Suppressor macrophage treated with lipopolysaccharide for 1 hour (primary cell): ENCODE measurements at places on chromosomes 16 and 17.

DNA sequence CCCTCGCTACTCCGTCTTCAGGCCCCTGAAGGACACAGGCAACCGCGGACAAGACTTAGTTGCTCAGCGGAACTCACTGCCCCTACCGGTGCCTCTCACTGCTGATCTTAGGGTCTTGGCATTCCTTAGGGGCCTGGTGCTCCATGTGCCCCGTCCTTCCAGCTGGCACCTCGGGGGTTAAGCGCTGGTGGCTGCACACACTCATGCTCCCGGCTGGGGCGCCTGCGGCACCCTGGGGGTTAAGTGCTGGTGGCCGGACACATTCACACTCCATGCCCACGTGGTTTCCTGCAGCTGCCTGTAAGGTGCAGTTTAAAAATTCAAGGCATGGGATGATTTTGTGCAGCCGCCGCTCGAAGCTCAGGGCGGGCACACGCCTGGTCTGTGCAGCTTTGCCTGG lies 45.1 kb downstream of the BAIAP2 start:
- DNase-seq: no peak

DNA sequence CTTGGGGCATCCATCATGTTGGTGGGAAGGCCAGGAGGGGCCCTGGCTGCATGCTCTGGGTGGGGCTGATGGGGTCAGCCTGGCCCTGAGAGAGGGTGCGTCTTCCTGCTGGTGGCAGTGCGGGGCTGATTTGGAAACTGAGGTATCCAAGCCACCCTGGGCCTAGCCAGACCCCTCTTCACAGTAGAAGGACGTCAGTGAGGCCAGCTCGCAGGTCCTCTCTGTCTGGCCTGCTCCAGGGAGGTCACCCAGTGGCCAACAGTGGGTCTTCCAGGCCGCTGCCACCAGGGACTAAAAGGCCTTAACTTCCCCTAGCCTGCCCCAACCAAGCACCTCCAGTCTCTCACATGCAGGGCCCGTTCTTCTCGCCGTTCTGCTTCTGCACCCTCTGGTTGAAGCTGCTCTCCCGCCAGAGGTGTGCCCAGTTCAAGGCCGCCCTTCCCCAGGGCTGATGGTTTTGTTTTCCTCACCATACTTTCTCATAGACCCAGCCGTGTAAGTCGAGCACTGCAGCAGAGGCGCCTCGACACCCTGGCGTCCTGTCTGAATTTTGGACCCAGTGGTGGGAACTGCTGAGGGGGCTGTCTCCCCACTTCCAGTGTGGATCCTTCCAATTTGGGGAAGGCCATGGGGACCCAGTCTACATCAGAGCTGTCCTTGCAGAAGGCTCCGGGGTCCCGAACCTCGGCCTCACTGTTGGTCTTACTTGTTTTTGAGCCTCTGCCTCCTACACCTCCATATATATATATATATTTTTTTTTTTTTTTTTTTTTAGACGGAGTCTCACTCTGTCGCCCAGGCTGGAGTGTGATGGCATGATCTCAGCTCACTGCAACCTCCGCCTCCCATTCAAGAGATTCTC lies 42.9 kb upstream of the CDC42EP4 start:
- no peak for DNase-seq

DNA sequence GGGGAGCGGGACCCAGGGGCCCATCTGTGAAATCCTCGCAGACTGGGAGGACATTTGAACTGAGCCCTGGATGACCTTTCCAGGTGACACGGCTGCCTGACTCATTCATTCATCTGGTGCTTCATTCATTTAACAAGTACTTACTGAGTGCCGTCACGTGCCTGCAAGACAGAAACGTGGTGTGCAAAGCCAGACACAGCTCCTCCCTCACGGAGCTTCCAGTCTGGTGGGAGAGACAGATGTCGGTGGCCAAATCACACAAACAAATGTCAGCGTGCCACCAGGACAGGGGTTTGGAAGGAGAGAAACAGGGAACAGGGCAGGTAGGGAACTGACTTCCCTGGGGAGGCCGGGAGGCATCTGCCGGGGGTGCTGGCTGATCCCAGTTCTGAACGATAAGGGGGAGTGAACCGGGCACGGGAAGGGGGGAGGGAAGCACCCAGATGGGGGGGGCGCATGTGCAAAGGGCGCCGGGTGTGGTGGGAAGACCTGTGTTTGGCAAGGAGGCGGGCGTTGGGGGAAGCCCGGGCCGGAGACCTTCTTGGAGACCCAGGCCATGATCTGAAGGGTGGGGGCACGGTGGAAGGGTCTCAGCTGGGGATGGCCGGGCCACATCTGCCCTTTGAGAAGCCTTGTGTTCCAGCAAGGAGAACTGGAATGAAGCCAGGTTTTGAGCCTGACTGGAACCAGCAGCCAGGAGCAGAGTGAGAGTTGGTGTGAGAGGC lies 93.6 kb upstream of the CIBAR2 start:
- DNase-seq: no peak

DNA sequence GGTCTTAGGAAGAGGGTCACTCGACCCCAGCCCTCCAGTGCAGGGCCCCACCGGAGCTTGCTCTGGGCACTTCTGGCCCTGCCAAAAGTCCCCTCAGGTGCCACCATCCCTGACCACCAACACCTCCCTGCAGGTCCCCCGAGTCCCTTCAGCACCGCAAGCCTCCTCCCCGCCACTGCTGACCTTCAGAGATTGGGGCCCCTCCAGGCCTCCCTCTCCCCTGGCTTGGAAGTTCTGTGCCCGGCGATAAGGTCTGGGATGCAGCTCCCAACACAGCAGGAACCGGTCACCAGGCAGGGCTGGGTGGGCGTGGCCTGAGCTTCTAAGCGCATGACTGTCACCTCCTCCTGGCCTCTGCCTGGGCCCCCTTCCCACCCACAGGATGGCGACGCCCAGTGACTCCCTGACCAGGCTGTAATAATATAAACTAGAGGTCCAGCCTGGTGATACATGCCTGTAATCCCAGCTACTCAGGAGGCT lies 11.2 kb downstream of the PIEZO1 start:
- DNase-seq: peak; percentile 76

DNA sequence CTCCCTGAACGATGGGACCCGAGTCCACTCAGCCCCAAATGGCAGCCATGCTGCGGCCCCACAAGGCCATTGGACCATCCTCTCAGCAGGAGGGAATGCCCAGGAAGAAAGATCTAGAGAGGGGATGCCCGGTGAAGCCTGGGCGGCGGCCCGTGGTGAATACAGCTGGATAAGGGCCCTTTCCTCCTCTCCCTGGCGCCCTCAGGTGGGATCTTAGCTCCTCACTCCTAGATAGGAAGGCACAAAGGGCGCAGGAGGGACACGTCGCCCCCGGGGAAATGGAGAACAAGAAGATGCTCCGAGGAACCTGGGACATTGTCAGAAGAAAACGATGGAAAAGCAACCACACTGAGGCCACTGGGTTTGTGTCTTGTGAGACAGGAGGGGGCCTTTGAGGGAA lies 2.5 kb downstream of the CD300C start:
- no peak for DNase-seq

DNA sequence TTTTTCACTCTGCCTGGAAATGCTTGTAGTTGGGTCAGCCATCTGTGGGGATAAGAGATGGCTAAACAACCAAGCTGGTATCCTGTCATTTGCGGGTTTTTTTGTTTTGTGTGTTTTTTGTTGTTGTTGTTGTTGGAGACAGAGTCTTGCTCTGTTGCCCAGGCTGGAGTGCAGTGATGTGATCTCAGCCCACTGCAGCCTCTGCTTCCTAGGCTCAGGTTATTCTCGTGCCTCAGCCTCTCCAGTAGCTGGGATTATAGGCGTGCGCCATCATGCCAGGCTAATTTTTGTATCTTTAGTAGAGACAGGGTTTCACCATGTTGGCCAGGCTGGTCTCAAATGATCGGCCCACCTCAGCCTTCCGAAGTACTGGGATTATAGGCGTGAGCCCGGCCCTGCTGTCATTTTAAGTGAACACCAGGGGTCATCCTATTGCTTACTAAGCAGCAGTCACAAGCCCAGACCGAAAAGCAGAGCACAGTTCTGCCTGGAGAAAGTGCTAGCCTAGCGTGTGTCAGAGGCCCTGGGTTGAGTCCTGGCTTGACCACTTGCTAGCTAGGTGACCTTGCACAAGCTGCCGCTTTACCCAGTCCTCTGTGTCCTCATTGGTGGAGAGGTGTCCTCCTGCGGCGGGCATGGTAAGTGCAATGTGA lies 4.6 kb downstream of the SMCR8 start:
- peak; percentile 53 for DNase-seq

DNA sequence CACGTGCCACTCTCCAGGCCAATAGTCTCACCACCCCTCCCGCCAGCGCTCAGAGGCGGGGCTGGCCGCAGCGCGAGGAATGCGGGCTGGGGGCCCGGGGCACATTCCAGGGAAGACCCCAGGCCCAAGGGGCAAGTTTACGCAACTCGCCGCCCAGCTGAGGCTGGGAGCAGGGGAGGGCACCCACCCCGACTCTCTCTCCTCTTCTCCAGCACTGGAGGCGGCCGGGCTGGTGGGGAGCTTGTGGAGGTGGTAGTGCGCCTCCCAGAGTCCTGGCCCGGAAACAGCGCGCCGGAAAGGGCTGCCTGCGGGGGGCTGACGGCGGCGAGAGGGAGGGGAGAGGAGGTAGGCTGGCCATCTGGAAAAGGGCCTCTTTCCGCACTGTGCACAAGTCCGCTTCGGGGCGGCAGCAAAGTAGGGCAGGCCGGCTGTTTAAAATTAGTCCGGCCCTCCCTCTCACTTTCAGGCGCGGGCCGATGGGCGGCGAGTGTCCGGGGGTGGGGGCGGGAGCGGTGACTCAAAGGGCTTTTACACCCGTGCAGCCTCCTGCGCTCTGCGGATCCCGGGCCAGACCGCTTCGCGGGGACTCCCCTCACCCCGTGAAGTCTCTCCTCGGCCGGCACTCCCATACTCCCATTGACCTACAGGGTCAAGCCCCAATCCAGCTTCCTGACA lies 1.1 kb downstream of the FHOD1 start:
- peak; percentile 96 for DNase-seq

- DNase-seq: no peak
Observed at GRCh38 chr17:71441098-71441497, 679.7 kb upstream of the SOX9 start.

GRCh38 chr16:14585287-14585686 lies 44.8 kb downstream of the PARN start:
- no peak for DNase-seq

DNA sequence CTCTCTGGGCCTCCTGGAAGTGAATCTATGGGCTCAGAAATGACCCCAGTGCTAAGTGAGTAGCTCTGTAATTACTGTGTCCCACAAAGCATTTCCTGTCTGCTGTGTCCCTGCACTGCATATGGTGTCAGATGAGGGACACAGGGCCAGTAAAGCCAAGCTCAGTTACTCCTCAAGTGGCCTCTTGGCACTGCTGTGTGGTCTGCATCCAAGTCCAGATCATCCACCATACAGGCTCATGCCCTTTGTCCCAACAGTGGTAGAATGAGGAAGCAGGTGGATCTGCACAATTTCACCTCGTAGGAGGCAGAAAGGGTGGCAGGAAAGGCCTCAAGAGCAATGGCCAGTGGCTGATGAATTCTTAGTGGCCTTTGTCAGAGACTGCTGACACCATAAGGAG lies 146.8 kb downstream of the SOX9 start:
- no peak for DNase-seq

GRCh38 chr17:27631897-27632725 lies 1.1 kb downstream of the LGALS9 start:
- no peak for DNase-seq

DNA sequence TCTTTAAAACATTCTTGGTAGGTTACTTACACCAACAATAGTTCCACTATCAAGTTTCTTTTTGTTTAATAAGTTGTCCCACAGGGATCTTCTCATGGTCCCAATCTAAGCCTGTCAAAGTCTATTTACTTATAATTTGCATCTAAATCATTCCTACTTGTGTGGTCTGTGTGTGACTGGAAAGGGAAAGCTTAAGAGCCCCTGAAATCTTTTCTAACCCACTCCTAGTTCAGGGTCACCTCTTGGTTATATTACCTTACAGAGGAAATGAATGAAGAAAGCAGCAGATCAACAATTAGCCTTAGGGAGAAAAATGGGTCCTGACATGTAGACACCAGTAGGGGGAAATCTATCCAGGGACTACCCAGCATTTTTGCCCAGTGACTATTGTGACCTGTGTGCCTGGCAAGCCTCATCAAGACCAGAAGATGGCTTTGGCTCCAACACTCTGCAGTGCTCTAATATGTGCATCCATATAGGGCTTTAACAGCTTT lies 110.4 kb upstream of the HAS3 start:
- DNase-seq: peak; percentile 23

- no peak for DNase-seq
Observed at GRCh38 chr17:29972277-29972676, 30.8 kb downstream of the EFCAB5 start.

DNA sequence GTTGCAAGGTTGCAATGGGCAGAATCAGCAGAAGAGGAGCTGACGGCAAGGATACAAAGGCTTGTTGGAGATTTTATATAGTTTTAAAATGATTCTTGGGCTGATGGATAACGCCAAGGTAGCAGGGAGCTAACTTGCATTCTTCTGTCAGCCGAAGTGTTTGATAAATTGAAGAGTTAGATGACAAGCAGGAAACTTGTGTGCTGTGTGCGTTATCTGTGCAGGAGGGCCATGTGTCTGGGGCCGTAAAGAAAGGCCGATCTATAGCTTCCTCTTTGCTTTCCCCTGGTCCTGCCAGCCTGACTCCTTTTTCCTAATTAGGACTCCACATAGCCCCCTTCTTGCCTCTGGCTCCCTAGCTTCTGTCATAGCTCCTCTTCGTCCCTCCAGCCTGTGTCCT lies 6.7 kb upstream of the WWOX start:
- DNase-seq: no peak

DNA sequence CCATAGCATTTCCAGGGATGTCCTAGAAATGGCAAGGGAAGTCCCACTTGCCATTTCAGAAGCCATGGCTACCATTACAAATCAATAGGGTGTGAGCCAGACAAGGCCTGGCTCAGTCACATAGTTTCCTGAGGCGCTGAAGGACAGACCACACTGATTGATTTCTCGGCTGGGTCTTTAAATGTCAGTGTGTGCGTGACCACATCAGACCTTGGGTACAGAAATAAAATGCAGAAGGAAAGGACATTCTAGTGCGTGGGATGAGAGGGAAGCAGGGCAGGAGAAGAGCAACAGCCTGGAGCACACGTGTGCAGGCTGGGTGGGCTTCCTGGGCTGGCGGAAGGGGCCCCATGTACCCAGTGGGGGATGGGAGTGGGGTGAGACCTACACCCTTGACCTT lies 58.7 kb upstream of the LYRM9 start:
- DNase-seq: peak; percentile 29

- no peak for DNase-seq
Observed at GRCh38 chr16:3188925-3189825, 1.2 kb downstream of the OR1F1 start.

GRCh38 chr16:54477714-54478113 lies 191.1 kb upstream of the IRX3 start:
- DNase-seq: no peak

DNA sequence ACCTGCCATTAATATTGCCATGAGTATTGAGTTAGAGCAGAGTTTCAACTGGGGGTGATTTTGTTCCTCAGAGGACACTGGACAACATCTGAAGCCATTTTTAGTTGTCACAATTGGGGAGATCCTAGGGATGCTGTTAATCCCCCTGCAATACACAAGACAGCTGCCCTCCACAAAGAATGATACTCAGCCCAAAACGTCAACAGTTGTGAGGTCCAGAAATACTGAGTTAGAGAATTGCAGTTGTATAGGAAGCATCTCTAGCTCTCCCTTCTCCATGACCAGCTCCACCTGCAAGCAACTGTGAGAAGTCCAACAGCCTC lies 614.0 kb upstream of the CDH5 start:
- no peak for DNase-seq

GRCh38 chr16:11253009-11253994 lies 2.7 kb downstream of the SOCS1 start:
- DNase-seq: no peak
